ENCODE measurements at places on chromosomes 7 and 10.

GRCh38 chr7:112449353-112449752 is 907 bp upstream of the IFRD1 start:
- H3K4me3 ChIP-seq = peak overlapping the region; percentile 97
- no peaks in the 10 kb centered on the region for H3K36me3 ChIP-seq
- peak overlapping the region; percentile 99 for H3K27ac ChIP-seq
- DNase-seq = no peak

DNA sequence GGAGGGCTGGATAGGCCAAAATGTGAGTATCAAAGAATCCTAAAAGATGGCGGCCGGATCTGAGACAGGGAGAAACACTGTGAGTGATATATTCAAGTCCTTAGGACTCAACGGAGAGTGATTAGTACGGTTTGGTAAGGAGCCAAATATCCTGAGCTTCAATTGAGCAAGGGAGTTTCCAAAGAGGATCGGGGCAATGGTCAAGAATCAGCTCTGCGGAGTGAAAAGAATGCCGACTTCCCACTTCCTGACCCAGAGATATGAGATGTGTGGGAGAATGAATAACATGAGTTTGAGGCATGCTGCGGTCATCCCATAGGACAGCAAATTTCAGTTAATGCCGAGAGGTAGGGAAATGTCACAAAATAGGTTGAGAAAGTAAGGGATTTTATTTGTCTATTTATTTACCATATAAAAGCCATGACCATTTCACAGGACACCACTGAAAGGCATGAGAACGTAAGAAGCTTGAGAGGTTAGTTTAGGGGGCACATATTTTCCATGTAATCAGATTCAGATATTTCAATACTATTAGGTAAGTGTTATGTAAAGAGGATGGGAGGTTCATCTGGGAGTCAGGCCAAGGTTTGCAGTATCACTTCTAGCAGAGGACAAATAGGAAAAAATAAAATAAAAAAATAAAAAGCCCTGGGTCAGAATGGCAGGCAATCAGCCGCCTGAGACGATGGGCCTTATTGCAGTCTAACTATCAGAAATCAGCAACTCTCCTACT is 165.6 kb downstream of the HGF start:
- H3K27ac ChIP-seq = no peak overlapping the region
- no peaks in the 10 kb centered on the region for H3K4me1 ChIP-seq
- DNase-seq = no peak
- H3K36me3 ChIP-seq = no peaks in the 10 kb centered on the region
- H3K4me3 ChIP-seq = no peak overlapping the region

GRCh38 chr7:84792231-84792893 is 394.5 kb downstream of the SEMA3D start:
- DNase-seq = no peak
- H3K27me3 ChIP-seq = no peaks in the 10 kb centered on the region
- no peaks in the 10 kb centered on the region for H3K4me1 ChIP-seq
- no peak overlapping the region for H3K27ac ChIP-seq
- H3K36me3 ChIP-seq = no peaks in the 10 kb centered on the region

- H3K27me3 ChIP-seq = no peaks in the 10 kb centered on the region
- DNase-seq = no peak
- no peaks in the 10 kb centered on the region for H3K36me3 ChIP-seq
- H3K4me3 ChIP-seq = no peak overlapping the region
- no peak overlapping the region for H3K27ac ChIP-seq
Measured at GRCh38 chr7:133652547-133652946, 399.7 kb downstream of the EXOC4 start.

DNA sequence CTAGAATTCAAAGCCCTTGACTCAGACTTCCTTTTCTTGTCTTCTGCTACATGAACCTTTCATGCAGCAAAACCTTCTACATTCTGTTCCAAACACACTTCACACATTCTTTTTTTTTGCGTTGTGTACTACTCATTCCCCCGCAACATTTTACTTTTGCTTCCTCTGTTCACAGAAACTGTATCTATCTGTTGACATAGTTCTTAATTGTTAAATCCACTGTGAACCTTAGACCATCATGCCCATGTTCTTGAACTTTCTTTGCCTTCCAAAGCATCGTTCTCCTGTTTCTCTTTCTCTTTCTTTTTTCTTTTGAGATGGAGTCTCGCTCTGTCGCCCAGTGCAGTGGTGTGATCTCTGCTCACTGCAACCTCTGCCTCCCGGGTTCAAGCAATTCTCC is 14.2 kb downstream of the CCSER2 start:
- no peak overlapping the region for H3K27ac ChIP-seq
- H3K4me3 ChIP-seq = no peak overlapping the region
- DNase-seq = no peak
- H3K4me1 ChIP-seq = no peaks in the 10 kb centered on the region
